Thoracic aorta (tissue), 2 donors: ENCODE measurements at places on chromosomes 13 and 19. TPM values are rescaled to one million over a fixed set of nuclear protein-coding genes. Genes with fewer than 3 reads are reported as not detected.

TOMM40 gene
- 24.9 TPM for total RNA-seq

DNA sequence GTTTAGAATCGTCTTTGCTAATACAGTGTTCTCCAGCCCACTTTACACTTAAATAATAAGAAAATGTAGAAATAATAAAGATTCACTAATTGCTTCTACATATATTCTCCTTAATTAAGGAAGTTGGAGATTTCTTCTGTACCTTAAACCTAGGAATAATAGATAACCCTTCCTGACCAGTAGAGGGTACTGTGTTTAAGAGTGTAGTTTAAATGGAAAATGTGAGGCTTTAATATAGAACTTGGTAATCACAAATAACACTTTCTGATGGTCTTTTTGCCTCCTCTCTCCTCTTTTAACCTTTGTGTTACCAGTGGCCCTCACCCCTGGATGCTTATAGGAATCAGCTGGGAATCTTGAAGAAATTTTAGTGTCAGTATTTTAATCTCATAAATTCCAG lies 20.7 kb downstream of the POMP start:
- H3K36me3 ChIP-seq, result peaks cover 21% of the 10 kb centered on the region
- DNase-seq, result no peak
- no peak overlapping the region for H3K4me3 ChIP-seq
- no peaks in the 10 kb centered on the region for H3K27me3 ChIP-seq
- no peaks in the 10 kb centered on the region for H3K4me1 ChIP-seq

GRCh38 chr13:58018865-58019264 lies 387.3 kb downstream of the PCDH17 start:
- no peaks in the 10 kb centered on the region for H3K27me3 ChIP-seq
- no peaks in the 10 kb centered on the region for H3K4me1 ChIP-seq
- H3K36me3 ChIP-seq, result no peaks in the 10 kb centered on the region
- H3K4me3 ChIP-seq, result no peak overlapping the region
- no peak overlapping the region for H3K27ac ChIP-seq
- DNase-seq, result no peak

GRCh38 chr13:111265006-111265700 lies 55.3 kb upstream of the TEX29 start:
- H3K27ac ChIP-seq, result no peak overlapping the region
- peaks cover 2% of the 10 kb centered on the region for H3K4me1 ChIP-seq
- DNase-seq, result no peak
- H3K4me3 ChIP-seq, result no peak overlapping the region
- no peaks in the 10 kb centered on the region for H3K27me3 ChIP-seq

GRCh38 chr13:52156724-52157261 lies 2.6 kb downstream of the NEK3 start:
- no peak overlapping the region for H3K4me3 ChIP-seq
- no peaks in the 10 kb centered on the region for H3K27me3 ChIP-seq
- no peak for DNase-seq
- peaks cover 18% of the 10 kb centered on the region for H3K4me1 ChIP-seq
- peaks cover 6% of the 10 kb centered on the region for H3K36me3 ChIP-seq
- no peak overlapping the region for H3K27ac ChIP-seq

GRCh38 chr13:22561581-22561980 lies 619.2 kb upstream of the SGCG start:
- H3K36me3 ChIP-seq, result no peaks in the 10 kb centered on the region
- no peaks in the 10 kb centered on the region for H3K4me1 ChIP-seq
- no peaks in the 10 kb centered on the region for H3K27me3 ChIP-seq

DNA sequence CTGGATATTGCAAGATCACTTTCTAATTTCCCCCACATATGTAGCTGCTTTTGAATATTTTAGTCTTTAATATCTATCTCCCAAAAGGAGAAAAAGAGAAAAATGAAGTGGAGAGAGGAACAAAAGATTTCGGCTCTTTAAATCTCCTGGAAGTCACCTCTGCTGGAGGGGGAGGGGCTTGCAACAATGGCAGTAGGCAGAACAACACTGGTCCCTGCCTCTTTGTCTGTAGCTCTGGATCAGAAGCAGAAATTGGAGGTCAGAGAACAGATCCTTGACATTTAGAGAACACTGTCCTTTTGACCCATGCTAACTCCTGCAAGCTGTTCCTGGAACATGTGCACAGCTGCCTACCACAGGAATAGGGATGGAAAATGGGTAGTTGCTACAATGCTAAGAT lies 86.7 kb upstream of the GPR12 start:
- H3K27ac ChIP-seq, result no peak overlapping the region
- no peak for DNase-seq
- H3K36me3 ChIP-seq, result no peaks in the 10 kb centered on the region
- H3K27me3 ChIP-seq, result no peaks in the 10 kb centered on the region

DNA sequence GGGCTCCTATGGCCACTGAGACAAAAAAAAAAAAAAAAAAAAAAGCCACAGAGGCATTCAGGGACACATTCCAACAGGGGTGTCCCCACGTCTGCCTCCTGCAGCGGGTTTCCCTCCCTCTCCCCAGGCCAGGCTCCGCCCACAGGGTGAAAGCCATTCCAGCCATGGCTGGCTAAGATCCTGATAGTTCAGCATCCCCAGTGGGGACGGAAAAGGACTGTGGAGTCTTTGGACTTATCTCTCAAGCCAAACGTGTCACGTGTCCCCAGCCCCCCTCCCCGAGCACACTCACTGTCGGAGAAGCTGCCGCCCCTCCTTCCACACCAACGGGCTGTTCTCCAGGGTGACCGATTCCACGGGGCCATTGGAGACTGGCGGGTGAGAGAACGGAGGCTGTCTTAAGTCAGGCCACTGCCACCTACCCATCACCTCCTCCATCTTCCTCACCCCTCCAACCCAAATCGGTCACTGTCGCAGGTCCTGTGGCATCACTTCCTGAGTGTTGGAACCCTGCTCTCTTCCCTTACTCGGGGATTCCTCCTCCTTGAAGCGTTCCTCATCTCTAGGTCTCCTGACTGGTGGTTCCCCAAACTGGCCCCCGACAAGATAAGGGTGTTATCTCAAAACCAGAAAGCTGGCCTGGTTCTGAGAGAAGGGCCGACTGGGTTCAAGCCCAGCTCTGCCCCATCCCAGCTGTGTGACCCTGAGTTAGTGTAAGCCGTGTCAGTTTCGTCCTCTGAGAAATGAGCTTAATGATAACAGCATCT lies 9.1 kb upstream of the FKRP start:
- DNase-seq, result no peak
- H3K27me3 ChIP-seq, result no peaks in the 10 kb centered on the region
- peak overlapping the region; percentile 47 for H3K27ac ChIP-seq
- H3K4me1 ChIP-seq, result peaks cover 6% of the 10 kb centered on the region
- peaks cover 20% of the 10 kb centered on the region for H3K36me3 ChIP-seq

- no peak overlapping the region for H3K4me3 ChIP-seq
- no peaks in the 10 kb centered on the region for H3K4me1 ChIP-seq
- H3K36me3 ChIP-seq, result no peaks in the 10 kb centered on the region
- H3K27me3 ChIP-seq, result no peaks in the 10 kb centered on the region
- DNase-seq, result no peak
Observed at GRCh38 chr13:67119481-67119894, 110.6 kb downstream of the PCDH9 start.
